ENCODE measurements at places on chromosomes 13 and 19.

GRCh38 chr13:93927431-93927830, 552.1 kb downstream of the DCT start:
- no peak for DNase-seq

DNA sequence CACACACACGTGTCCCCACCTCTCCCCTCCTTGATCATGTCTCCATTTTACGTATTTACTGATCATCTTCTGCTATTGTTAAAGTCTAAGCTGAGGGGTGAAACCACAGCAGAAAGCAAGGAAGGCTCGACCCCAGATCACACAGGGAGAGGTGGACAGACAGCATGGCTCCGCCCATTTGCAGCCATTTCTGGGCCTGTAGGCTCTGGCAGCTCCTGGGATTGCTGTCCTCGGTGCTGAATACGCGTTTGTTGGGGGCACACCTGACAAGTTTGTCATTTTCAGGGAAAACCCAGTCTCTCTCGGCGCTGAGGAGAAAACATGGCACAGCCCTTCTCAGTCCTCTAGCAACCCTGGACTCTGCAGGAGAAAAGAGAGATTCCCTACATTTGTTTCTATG, 8.0 kb downstream of the TMEM86B start:
- DNase-seq, result no peak

GRCh38 chr19:39845584-39845932, 621 bp downstream of the FBL start:
- DNase-seq, result no peak

DNA sequence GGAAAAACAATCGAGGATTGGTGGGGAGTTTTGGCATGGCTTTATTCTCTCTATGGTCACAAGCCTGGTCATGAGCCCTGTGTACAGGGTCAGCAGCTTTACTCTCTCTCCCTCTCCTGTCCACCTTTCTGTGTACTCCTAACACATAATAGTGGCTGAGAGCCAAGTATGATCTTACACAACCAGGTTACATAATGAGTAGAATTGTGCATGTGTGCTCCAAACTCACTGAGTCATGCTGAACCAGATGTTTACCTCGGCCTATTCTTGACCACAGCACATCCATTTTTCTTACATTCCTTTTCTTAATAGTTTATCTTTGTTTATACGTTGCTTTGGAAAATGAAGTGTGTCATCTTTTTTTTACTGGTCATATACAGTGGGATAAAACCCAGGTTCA, 53.1 kb downstream of the ZNF254 start:
- no peak for DNase-seq

GRCh38 chr19:49911381-49912145, 14.9 kb upstream of the IL4I1 start:
- no peak for DNase-seq

GRCh38 chr13:96071504-96071903, 18.3 kb upstream of the UGGT2 start:
- DNase-seq, result no peak

- no peak for DNase-seq
Observed at GRCh38 chr19:44738136-44738535, 10.4 kb upstream of the BCL3 start.

DNA sequence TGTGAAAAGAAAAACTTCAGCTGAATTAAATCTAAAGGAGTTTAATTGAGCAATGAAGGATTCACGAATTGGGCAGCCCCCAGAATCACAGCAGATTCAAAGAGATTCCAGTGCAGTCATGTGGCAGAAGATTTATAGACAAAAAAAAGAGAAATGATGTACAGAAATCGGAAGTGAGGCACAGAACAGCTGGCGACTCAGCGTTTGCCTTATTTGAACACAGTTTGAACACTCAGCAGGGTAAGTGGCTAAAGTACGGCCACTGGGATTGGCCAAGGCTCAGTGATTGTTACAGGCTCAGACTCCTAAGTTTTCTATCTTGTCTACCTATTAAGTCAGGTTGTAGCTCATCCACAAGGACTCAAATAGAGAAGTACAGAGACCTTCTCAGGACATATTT, 11.6 kb upstream of the CFAP97D2 start:
- no peak for DNase-seq

- no peak for DNase-seq
Observed at GRCh38 chr19:18606281-18607225, at the start of gene CRLF1. Gene CRLF1 (minus strand): TSS chr19:18606799. CDS start chr19:18606656, 143 bp downstream.

DNA sequence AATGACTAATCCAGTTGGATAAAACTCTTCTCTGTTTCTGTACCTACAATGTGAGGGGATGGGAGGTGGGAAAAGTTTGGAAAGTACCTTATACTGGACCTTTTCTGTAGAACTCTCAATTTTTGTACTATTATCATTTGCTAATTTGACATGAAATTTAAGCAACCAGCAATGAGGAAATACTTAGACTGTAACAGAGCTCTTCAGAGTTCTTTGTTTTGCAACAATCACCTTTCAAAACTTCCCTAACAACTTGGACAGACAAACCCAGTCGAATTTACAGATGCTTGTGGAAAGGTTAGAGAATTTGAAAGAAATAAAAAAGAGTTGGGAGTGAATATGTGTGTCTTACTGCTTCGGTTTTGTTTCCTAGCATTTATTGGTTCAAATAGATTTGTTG, 16.8 kb downstream of the KBTBD7 start:
- DNase-seq, result no peak

DNA sequence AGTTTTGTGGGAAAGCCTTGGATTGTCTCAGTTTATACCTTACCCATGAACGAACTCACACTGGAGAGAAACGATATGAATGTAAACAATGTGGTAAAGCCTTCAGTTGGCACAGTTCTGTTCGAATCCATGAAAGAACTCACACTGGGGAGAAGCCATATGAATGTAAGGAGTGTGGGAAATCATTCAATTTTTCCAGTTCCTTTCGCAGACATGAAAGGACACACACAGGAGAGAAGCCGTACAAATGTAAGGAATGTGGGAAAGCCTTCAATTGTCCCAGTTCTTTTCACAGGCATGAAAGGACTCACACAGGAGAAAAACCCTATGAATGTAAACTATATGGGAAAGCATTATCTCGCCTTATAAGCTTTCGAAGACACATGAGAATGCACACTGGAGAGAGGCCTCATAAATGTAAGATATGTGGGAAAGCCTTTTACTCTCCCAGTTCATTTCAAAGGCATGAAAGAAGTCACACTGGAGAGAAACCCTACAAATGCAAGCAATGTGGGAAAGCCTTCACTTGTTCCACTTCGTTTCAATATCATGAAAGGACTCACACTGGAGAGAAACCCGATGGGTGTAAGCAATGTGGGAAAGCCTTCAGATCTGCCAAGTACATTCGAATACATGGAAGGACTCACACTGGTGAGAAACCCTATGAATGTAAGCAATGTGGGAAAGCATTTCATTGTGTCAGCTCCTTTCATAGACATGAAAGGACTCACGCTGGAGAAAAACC, 7.5 kb upstream of the ZNF440 start:
- DNase-seq, result no peak

DNA sequence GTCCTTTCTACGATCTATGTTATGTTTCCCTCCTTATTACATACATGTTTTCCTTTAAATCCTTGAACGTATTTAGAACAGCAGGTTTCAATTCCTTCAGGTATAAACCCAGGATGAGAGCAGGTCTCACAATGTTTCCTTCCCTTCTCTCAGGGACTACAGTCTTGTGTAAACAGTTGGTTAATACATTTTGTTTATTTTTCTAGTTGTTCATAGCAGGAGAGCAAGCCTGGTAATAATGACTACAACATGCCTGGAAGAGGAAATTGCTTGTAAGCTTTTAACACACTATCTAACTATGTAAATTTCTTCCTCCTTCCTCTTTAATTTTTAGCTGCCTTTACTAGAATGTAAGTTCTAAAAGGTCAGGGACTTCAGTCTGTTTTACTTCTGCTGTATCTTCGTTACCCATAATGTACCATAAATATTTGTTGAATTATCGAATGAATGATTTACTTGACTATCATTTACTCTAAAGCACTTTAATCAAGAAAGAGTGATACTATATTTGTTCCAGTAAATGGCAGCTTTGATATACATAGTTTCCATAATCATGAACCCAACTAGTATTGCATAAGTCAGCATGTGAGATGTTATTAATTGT, 28.9 kb upstream of the TNFRSF19 start:
- DNase-seq, result no peak

- DNase-seq, result no peak
Observed at GRCh38 chr19:23823952-23824389, 65.3 kb upstream of the ZNF681 start.

GRCh38 chr13:93398167-93399035, 171.8 kb downstream of the GPC6 start:
- DNase-seq, result no peak

- no peak for DNase-seq
Observed at GRCh38 chr19:9149997-9150396, 9.8 kb downstream of the ZNF317 start.

GRCh38 chr19:7910321-7911161, 4.1 kb upstream of the TGFBR3L start:
- no peak for DNase-seq

DNA sequence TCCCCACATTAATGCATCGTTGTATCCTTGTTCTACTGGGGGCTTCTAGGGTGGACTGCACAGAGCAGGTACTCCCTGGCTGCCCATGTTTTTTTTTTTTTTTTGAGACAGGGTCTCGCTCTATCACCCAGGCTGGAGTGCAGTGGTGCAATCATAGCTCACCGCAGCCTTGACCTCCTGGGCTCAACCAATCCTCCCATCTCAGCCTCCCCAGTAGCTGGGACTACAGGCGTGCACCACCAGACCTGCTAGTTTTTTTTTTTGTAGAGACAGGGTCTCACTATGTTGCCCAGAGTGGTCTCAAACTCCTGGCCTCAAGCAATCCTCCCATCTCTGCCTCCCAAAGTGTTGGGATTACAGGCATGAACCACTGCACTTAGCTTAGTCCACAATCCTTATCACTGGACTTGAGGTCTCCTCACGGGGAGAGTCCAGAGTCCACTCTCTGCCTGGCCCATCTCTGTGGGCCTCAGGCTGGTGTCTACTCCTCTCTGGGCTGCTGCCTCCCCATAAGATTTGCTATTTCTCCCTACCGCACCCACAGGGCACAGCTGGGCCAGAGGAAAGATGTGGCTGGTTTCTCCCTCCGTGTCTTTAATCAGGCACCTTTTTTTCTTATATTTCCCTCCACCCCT, 50.4 kb upstream of the CYP4F8 start:
- DNase-seq, result no peak

DNA sequence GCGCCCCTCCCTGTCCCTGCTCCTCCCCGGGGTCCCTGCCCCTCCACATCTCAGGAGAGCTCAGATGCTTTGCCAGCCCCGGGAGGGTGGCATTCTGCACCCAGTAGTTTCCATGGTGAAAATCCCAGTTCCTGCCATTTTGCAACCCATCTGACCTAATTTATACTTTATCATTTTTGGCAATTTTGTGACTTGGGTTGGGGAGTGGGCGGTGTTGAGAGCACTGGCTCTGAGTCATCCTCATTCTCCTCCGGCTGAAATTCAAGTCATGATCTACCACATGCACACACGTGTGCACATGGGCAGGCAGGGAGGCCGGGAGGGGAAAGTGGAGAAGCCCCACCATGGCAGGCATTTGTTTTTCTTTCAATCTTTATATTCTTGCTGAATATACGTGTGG, 208.6 kb downstream of the URI1 start:
- no peak for DNase-seq

GRCh38 chr19:54470991-54471782, 1.9 kb downstream of the CDC42EP5 start:
- no peak for DNase-seq

DNA sequence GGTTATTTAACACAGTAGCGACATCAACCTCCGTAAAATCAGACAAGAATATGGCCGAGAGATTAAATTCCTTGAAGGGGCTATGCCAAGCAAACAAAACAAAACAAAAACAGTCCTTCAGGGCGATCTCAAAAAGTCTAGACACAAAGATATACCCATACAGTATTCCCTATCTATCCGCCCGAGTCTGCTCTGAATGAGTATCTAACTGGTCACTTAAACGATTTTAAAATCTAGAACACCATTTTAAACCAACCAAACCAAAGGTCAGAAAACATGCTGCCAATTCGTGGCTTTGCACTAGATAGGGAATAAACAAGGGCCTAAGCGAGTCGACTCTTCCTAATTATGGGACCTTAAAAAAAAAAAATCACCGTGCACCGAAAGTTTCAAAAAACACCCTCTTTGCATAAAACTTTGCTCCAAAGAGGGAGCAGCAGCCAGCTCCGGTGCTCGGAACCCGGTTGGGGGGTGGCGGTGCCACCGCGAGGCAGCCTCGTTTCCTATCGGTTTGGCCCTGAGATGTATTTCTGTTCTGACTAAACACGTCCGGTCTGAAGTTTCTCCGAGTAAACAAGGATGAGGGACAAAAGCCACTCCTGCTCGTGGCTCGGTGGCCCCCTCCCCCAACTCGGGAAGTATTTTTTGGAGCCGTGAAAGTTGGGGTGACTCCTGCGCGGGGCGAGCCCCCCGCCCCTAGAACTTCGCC, 1.8 kb downstream of the HMGB1 start:
- DNase-seq, result no peak

DNA sequence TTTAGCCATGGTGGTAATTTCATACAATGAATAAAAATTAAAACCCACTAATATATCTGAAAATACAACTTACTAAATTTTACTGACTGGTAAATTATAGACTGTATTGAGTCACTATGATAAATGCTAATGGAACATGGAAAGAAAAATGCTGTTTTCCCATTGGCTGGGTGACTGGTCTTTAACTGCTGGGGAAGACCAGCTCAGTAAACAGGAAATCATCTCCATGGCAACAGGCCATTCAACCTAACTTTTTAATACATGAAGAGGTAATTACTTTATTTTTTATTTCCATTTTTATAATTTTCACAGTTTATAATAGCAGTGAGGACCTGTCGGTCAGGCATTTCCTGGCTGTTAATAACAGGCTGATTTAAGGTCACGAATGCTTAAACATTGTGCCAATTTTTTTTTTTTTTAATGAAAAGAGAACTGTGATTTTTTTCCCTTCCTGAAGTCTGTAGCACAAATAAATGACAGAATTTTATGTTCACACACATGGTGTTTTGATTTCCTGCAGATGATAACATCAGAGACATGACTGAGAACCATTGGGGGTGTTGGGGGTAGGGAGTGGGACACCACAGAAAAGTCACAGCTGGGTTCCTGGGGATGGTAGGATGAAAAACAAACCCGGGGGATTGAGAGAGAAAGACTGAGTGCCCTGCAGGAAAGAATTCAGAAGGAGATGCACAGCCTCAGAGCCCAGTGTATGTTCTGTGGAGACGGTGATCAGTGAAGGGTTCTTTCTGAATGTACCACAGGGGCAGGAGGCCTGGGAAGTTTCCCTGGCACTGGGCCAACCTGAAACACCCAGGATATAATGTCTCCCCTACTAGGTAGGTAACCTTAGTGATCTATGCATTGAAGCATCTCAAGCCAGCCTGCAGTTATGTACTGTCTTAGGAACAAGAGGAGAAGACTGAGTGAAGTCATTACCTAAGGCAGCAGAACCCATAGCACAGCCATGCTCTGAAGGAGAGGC, 297.1 kb downstream of the COG6 start:
- DNase-seq, result no peak

GRCh38 chr19:40609561-40610395, 8.6 kb downstream of the LTBP4 start:
- no peak for DNase-seq
